ELF-1 (cell line): ENCODE measurements at places on chromosomes 1 and 21.

DNA sequence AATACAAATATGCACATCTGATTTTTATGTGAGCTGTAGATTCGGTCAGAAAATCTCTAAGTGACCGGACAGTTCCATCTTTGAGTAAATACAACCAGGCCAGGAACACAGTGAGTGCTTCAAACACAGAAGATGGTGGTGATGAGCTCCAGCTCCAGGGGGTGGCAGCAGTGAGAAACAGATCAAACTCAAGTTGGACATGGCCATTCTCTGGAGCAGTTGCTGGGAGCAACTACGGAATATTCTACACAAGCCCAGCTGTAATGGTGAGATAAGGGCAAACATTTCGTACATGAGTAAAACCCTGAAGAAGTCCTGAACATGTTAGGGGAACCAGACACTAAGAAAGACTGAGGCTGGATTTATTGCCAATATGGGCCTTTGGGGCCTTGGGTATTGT, 100.7 kb downstream of the BARHL2 start:
- DNase-seq: peak; percentile 51

GRCh38 chr1:37189111-37189510, 154.8 kb upstream of the GRIK3 start:
- no peak for DNase-seq

DNA sequence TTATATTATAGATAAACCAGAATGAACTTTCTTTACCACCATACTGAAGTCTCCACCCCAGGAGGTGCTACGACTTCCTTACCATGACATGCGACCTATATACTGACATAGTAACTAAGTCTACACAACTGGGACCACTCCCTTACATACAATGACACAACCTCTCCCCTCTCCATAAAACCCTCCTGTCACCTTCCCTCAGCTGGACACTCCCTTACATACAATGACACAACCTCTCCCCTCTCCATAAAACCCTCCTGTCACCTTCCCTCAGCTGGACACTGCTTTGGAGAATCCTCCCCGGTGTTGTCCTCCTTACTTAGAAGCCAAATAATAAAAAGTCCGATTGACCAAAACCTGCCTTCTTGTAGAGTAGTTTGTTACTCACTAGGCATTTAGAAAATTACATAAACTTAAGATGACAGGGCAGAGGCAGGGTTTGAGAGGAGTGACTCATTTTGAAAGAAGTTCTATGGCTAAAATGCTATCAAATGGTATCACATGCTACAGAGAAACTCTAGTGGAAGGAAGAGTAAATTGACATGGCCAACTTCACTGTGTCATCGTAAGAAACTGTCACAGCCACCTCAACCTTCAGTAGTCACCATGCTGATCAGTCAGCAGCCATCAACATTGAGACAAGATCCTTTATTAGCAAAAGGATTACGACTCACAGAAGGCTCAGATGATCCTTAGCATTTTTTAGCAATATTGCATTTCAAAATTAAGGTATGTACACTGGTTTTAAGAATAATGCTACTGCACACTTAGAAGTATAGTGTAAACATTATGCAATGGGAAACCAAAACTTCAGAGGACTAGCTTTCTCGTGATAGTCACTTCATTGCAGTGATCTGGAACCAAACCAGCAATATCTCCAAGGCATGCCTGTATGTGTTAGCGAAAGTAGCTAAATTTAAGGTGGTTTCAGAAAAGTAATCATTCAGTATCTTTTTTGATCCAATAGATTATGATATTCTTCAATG, 56.4 kb downstream of the AHCTF1 start:
- no peak for DNase-seq

DNA sequence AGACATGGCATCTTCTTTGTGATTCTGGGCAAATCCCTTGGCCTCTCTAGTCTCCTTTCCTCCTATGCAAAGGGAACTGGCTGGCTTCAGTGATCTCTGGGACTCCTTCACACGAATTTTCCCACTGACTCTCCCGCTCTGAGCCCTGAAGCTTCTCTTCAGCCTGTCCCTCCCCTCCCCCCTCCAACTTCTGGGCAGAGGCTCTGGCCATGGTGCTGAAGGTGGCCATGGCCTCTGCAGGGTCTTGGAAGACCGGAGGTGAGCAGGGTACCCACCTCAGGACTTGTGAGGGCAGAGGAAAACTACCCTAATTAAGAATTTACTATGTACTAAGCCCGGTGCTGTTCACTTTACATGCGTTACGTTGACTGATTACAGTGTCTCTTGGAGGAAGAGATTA, 29.4 kb upstream of the POU3F1 start:
- peak; percentile 83 for DNase-seq

DNA sequence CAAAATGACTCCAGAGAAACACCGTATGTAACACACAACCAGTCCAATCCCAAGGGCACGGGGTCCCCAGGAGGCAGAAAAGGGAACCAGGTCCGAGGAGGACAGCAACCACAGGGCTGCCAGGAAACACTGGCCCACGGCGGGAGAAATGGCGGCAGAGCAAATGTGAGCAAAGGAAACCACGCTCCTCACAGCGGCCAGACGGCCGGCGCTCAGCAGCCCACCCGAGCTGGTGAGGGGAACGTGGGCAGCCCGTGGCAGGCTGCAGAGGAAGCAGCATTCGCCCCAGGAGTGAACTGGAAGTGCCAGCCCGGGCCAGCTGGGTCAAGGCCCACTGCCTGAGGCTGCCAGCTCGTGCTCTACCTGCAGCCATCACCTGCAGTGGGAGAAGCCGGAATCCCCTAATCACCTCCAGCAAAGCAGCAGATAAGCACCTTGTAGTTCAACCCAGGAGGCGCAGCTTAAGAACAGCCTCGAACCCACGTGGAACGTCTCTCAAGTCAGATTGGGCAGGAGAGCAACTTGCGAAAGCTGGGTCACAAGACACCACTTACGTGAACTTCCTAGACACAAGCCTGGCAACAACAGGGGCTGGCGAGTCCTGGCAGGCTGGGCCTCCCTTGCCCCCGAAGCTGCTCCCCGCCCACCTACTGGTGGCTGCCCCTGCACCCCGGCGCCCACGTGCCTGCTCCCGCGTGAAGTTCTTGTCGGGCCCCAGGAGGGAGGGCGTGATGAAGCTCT, 6.7 kb downstream of the SLC19A1 start:
- no peak for DNase-seq

DNA sequence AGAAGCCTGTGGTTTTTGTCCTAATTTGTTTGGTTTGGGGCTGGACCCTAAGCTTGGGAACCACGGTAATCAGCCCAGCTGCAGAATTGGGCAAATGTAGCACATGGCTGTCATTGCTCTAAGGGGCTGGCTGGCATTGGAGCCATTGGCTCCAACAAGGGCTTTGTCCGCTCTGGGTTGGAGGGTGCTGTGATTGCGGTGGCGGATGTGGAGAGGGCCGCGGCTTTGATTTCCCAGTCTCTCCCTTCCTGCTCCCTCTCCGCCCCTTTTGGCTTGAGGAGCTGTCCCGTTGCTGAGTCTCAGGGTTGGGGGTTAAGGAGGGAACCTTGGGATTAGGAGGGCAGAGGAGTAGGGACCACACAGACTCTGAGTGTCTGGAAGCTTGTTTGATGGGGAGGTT, 91.7 kb upstream of the CD34 start:
- DNase-seq: no peak

DNA sequence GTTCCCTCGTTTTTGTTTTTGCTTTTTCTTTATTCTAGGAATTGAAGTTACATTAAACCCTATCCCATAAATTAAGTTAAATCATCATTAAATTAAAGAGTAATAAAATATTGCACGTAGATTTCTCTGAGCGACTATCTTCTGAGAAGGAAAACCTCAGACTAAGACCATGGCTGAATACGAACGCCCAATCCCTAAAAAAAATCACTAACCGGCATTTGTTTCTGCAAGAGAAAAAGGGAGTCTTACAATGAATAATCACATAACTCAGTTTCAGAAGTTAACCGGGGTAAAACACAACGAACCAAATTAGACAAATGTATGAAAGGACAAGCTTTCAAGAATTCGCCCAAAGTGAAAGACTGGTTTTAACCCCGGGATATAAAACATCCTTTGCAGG, 1.3 kb downstream of the PIK3R3 start:
- DNase-seq: no peak

GRCh38 chr1:25503551-25504426, 39.6 kb upstream of the LDLRAP1 start:
- DNase-seq: peak; percentile 87
